ENCODE measurements at places on chromosomes 2 and 18. TPM values are rescaled to one million over a fixed set of nuclear protein-coding genes. Genes with fewer than 3 reads are reported as not detected.

Gene SLC38A11
- total RNA-seq = 0.42 TPM

Gene TDRD15
- total RNA-seq = not detected

Gene CABYR
- total RNA-seq = 2.1 TPM

Gene RAPH1
- 2.1 TPM for total RNA-seq

Gene ABCA12
- not detected for total RNA-seq

Gene SLC5A7
- total RNA-seq = not detected

- no peak overlapping the region for H3K27ac ChIP-seq
- DNase-seq = no peak
- no peak overlapping the region for H3K4me3 ChIP-seq
- H3K36me3 ChIP-seq = no peaks in the 10 kb centered on the region
- H3K27me3 ChIP-seq = peaks cover 3% of the 10 kb centered on the region
These were observed 191.7 kb upstream of the TWIST2 start for GRCh38 chr2:238655974-238656722.

DNA sequence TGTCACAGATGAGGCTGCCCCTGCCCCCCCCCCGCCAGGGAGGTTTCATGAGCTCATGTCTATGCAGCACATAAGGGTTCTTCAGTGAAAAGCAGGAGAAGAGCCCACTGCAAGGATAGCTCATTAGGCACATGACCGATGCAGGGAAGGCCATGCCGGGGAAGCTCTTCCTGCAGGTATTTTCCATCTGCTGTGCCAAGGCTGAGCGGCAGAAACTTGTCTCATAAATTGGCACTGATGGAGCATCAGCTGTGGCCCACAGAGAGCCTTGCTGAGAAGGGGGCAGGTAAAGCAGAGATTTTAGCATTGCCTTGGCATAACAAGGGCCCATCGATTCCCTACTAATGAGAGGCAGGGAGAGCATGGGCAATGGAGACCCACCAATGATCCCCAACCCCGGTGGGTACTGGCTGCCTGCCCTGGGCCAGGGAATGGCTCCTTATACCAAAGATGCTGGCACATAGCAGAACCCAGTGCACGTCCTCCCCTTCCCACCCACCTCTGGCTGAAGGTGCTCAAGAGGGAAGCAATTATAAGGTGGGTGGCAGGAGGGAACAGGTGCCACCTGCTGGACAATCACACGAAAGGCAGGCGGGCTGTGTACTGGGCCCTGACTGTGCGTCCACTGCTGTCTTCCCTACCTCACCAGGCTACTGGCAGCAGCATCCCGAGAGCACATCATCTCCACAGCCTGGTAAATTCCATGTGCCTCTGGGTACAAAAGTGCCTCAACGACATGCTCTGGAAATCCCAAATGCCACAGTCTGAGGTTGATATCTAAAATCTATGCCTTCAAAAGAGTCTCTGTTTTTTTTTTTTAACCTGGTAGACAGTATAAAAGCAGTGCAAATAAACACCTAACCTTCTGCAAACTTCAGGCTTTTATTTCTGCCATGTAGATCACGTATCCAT, 41.4 kb downstream of the STEAP3 start:
- no peaks in the 10 kb centered on the region for H3K4me1 ChIP-seq
- no peak overlapping the region for H3K4me3 ChIP-seq
- H3K27ac ChIP-seq = no peak overlapping the region
- no peaks in the 10 kb centered on the region for H3K27me3 ChIP-seq

DNA sequence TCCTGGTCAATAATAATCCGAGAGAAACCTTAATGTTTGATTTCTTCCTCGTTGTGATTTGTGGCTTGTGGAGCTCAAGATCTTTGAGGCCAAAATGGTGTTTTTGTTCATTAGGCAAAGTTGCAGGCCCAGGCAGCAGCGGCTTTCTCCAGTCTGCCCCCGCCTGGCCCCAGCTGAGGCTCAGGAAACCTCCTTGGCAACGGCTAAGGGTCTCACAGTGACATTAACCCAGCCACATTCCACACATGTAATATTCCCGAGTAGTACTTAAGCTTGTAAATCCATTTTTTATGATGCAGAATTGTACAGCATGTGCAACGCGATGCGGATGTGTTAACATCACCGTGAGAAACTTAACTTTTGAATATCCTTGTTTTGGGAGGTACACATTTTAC, 200.1 kb downstream of the BCL11A start:
- no peak overlapping the region for H3K4me3 ChIP-seq
- H3K27ac ChIP-seq = no peak overlapping the region
- DNase-seq = no peak
- H3K4me1 ChIP-seq = peaks cover 9% of the 10 kb centered on the region
- no peaks in the 10 kb centered on the region for H3K27me3 ChIP-seq

- DNase-seq = no peak
- no peaks in the 10 kb centered on the region for H3K27me3 ChIP-seq
- H3K27ac ChIP-seq = no peak overlapping the region
- H3K36me3 ChIP-seq = no peaks in the 10 kb centered on the region
- no peak overlapping the region for H3K4me3 ChIP-seq
These were observed 164.2 kb downstream of the INHBB start for GRCh38 chr2:120509991-120510735.

GRCh38 chr2:108588070-108588668, 53.9 kb downstream of the LIMS1 start:
- no peak overlapping the region for H3K27ac ChIP-seq
- DNase-seq = no peak
- no peak overlapping the region for H3K4me3 ChIP-seq
- peaks cover 57% of the 10 kb centered on the region for H3K4me1 ChIP-seq

- no peak overlapping the region for H3K27ac ChIP-seq
- H3K36me3 ChIP-seq = peaks cover 25% of the 10 kb centered on the region
- H3K4me3 ChIP-seq = no peak overlapping the region
These were observed 67.0 kb downstream of the OLA1 start for GRCh38 chr2:174181368-174181767.

- peaks cover 22% of the 10 kb centered on the region for H3K27me3 ChIP-seq
- DNase-seq = no peak
- no peaks in the 10 kb centered on the region for H3K4me1 ChIP-seq
- no peak overlapping the region for H3K27ac ChIP-seq
- H3K4me3 ChIP-seq = no peak overlapping the region
- no peaks in the 10 kb centered on the region for H3K36me3 ChIP-seq
These were observed 88.1 kb downstream of the THNSL2 start for GRCh38 chr2:88258208-88258607.

- DNase-seq = no peak
- peaks cover 47% of the 10 kb centered on the region for H3K4me1 ChIP-seq
- H3K27me3 ChIP-seq = no peaks in the 10 kb centered on the region
These were observed 29.7 kb downstream of the INPP5D start for GRCh38 chr2:233089851-233090250.

- H3K4me1 ChIP-seq = peaks cover 4% of the 10 kb centered on the region
- H3K36me3 ChIP-seq = peaks cover 6% of the 10 kb centered on the region
- no peak overlapping the region for H3K27ac ChIP-seq
These were observed 623.0 kb downstream of the BCL11A start for GRCh38 chr2:59930430-59930829.

DNA sequence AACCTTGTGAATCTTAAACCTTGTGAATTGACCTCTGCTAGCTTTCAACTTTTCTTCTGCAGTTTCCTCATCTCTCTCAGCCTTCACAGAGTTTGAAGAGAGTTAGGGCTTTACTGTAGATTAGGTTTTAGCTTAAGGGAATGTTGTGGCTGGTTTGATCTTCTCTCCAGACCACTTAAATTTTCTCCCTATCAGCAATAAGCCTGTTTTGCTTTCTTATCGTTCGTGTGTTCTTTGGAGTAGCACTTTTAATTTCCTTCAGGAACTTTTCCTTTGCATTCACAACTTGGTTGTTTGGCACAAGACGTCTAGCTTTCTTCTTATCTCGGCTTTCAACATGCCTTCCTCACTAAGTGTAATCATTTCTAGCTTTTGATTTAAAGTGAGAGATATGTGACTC, 2.8 kb upstream of the CDCA7 start:
- peaks cover 59% of the 10 kb centered on the region for H3K27me3 ChIP-seq
- H3K4me3 ChIP-seq = no peak overlapping the region
- peaks cover 14% of the 10 kb centered on the region for H3K4me1 ChIP-seq
- no peaks in the 10 kb centered on the region for H3K36me3 ChIP-seq
